ENCODE measurements at places on chromosomes 1 and 21.

- no peak for DNase-seq
Measured at GRCh38 chr1:231867607-231868006, 241.0 kb downstream of the DISC1 start.

- DNase-seq: no peak
Measured at GRCh38 chr21:45132841-45133573, 58.6 kb downstream of the ADARB1 start.

GRCh38 chr1:155941845-155942531 lies 550 bp downstream of the RXFP4 start:
- no peak for DNase-seq

DNA sequence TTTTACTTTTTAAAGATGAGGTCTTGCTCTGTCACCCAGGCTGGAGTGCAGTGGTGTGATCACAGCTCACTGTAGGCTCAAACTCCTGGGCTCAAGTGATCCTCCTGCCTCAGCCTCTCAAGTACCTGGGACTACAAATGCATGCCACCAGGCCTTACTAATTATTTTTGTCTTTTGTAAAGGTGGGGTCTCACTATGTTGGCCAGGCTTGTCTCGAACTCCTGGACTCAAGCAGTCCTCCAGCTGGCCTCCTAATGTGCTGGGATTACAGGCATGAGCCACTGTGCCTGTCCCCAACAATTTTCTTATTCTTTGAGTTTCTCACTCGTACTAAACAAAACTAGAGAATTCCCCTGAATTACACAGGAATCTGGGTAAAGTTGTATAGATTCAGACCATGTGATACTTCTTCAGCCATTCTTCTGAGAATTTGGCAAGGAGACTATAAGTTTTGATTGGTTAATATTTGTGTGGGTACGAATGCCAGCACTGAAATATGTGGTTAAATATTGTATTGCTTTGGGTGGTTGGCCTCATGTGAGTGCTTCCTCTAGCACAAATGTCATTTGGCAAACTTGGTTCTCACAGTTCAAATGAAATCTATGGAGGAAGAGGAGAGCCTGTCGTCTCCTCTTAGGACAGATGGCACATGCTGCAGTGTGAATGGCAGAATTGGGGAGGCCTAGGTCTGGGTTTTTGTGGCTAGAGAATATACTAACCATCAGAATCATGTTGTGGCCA lies 104.9 kb downstream of the RUNX1 start:
- no peak for DNase-seq

GRCh38 chr1:203742436-203742835 lies 22.5 kb upstream of the LAX1 start:
- no peak for DNase-seq

DNA sequence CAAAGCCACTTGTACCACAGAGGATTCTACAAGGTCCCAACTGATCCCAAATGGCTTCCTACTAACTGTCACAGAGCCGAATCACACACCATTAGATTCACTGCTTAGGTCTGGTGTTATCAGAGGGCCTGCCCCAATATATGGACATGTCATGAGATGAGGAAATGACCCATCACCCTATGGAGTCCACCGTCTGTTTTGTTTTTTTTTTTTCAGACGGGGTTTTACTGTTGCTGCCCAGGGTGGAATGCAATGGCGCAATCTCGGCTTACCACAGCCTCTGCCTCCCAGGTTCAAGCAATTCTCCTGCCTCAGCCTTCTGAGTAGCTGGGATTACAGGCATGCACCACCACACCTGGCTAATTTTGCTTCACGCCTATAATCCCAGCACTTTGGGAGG lies 83.8 kb upstream of the ETS2 start:
- no peak for DNase-seq

DNA sequence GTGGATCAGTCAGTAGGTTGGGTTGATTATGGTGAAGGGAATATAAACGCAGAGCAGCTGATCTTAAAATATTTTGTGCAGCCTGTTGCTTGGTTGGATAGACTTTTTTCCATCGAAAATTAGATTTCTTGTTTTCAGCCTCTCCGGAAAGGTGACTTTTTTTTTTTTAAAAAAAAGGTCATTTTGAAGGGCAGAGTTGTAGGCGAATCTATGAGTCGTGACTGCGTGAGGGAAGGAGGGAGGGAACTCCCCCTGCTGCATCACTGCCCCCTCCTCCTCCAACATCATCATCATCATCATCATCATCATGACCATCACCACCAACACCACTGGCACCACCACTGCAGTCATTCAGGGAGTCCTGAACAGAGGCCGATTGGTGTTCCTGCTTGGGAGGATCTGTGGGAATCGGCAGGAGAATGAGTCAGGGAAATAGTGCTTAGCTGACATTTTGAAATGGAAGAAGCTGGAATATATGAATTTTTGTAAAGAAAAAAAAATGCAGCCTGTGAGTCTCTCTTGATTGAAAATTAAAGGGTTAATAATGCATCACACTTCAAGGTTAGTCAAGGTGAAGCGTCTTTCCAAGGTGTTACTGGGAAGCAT lies 1.2 kb downstream of the ATP1B1 start:
- no peak for DNase-seq

- peak; percentile 79 for DNase-seq
Measured at GRCh38 chr1:1068517-1069055, 5.5 kb downstream of the RNF223 start.

GRCh38 chr1:177219554-177220458 lies 49.0 kb downstream of the BRINP2 start:
- no peak for DNase-seq

DNA sequence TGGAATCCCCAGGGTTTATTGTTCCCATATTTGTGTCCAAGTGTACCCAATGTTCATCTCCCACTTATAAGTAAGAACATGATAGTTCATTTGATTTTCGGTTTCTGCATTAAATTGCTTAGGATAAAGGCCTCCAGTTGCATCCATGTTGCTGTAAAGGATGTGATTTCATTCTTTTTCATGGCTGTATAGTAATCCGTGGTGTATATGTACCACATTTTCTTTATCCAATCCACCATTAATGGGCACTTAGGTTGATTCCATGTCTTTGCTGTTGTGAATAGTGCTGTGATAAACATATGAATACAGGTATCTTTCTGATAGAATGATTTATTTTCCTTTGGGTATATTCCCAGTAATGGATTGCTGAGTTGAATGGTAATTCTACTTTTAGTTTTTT lies 20.0 kb upstream of the BATF3 start:
- DNase-seq: no peak

DNA sequence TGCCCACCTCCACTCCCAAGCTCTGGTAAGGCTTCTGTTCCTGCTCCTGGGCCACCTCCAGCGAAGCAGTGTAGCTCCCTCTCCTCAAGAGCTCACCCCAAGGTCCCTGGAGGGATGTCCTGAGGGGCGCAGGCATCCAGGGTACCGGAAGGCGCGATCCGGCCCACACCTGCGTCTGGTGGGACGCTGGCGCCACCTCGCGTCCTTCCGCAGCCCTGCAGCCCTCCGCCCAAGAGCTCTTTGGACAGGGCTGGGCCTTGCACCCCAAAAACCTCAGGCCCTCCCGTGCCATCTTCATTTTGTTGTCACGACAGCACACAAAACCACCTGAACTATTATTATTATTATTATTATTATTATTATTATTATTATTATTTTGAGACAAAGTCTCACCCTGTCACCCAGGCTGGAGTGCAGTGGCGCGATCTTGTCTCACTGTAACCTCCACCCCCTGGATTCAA lies 49.2 kb upstream of the PAX7 start:
- DNase-seq: peak; percentile 33

DNA sequence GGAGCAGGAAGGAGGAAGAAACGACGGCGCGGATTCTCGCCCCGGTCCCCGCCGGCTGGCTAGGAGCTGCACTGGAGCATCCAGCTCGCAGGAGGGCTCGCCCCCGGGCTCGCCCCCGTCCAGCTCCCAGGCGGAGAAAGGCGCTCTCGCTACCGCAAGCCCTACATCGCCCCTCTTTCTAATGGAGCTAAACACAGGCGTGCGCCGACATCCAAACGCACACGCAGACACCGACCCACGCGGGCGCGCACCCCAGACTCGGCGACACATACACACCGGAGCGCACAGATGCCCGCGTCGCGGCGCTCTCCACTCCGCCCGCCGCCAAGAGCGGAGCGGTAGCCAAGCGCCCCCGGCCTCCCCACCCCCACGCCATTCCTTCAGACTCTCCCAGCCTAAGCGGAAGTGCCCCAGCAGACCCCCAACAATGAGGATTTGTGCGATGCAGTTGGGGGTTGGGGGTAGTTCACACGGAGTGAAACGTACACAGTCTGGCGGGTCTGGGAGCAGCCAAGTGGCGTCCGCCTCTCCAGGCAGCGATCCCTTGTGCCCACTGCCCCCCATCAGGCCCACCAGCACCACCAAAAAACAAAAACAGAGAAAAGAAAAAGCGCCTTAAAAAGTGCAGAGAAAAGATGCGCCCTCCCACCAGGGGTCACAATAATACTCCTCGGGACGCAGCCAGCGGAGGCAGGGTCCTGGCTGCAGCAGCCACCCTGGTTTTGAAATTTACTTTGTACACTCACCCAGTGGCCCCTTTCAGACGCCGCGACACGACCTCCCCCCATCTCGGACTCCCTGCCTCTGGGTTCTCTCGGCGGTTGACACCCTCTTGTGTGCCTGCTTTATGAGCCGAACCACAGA lies 1.4 kb downstream of the DAB1 start:
- DNase-seq: no peak

- no peak for DNase-seq
Measured at GRCh38 chr21:44441581-44442265, 13.6 kb upstream of the LRRC3 start.

GRCh38 chr1:198633675-198634121 lies 5.1 kb upstream of the PTPRC start:
- peak; percentile 5 for DNase-seq

DNA sequence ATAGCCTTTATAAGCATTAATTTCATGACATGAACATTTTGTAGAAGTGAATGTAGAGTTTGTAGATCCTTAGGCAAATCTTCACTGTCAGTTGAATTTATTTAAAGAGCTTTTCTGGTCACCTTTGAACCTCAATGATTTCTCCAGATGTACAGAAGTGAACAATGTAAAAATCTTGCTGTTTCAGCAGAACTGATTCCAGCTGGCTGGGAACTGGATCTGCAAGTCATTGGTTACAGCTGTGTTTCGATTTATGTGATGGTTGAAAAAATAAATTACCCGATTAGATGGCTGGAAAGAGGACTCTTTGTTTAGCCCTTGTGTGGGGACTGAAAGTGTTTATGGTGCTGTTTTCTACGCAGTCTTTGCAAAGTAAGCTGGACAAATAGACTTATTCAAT lies 849.8 kb downstream of the USP25 start:
- DNase-seq: no peak

- DNase-seq: no peak
Measured at GRCh38 chr1:36520056-36520455, 37.3 kb upstream of the CSF3R start.

- no peak for DNase-seq
Measured at GRCh38 chr1:109351457-109351856, 44.6 kb upstream of the MYBPHL start.

DNA sequence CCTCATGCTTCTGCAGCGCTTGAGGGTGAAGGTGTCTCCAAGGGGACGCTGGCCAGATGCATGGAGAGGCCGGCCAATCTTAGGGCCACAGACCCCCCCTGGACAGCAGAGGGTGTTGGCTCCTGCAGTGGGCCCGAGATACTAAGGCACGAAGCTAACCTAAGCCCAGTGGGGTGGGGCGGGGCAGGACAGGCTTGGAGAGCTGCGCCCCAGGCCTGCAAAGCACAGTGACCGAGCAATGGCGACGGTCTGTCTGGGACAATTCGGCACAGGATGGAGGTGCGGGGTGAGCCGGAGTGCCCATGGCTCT lies 1.3 kb downstream of the FNDC10 start:
- DNase-seq: no peak

- DNase-seq: peak; percentile 57
Measured at GRCh38 chr1:175208773-175209492, 16.4 kb upstream of the KIAA0040 start.

DNA sequence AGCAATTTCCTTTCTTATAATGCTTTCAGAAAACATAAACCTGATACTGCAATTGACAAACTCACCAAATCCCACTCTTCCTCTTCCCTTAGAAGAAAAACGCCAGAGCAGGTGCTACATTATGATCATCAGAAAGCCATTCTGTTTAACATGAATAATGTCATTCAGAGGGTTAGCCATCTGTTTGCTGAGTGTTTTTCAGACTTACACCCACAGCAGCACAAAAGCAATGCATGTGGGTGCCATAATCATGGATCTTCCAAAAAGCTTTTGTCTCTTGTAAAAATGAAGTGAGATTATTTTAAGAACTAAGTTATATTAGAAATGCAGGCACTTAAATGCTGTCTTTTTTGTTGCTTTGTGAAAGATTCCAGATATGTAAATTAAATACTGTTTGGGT lies 204.6 kb upstream of the TMPRSS15 start:
- DNase-seq: no peak

DNA sequence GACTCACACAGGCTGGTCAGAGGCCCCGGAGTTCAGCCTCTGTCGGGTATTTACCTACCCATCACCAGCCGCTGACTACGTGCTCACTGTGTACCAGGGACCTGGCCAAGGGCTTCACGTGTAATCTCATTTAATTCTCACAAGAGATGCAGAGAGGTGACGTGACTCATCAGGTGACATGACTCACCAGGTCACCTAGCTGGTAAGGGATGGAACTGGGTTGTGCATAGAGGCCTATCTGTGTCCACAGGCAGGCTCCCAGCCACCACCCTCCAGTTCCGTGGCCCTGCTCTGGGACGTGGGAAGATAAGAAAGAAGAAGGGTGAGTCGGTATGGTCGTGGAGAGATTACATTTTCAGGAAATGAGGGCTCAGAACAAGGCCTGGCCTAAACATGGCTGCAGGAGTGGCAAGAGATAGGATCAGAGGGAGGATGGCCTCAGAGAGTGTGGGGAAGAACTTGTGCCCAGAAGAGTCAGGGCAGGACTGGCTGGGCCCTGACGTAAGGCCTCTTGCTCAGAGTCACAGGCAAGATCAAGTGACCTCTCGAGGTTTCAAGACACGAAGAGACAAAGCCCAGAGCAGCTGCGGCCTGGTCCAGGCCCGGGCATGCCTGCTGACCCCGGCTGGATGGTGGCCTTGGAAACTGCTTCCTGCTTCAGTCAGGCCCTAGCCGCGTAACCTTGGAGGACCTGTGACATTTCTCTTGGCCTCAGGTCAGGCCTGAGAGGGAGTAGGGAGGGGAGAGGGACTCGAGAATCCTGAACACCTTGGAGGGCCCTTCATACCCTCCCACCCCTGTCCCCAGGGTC lies 52.7 kb upstream of the WASF2 start:
- peak; percentile 49 for DNase-seq

DNA sequence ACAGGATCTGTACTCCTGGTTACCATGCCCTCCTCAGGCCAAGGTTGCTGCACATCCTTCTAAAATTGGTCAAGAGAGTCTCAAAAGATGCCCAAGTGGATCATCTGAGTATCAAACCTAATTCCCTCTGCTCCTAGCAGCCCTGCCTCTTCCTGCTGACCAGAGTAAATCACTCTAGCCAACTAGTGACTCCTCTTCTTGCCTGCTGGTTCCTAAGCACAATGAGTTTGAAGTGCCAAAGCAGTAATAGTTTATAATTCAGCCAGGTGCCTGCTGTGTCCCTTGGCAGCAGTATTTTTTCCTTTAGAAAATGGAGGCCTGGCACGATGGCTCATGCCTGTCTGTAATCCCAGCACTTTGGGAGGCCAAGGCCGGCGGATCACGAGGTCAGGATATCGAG lies 137.9 kb upstream of the CAMK1G start:
- no peak for DNase-seq

- DNase-seq: no peak
Measured at GRCh38 chr1:181352695-181353094, 130.6 kb upstream of the CACNA1E start.

- no peak for DNase-seq
Measured at GRCh38 chr1:8202182-8202905, 115.6 kb upstream of the SLC45A1 start.
